ENCODE measurements at places on chromosomes 13 and 19.

DNA sequence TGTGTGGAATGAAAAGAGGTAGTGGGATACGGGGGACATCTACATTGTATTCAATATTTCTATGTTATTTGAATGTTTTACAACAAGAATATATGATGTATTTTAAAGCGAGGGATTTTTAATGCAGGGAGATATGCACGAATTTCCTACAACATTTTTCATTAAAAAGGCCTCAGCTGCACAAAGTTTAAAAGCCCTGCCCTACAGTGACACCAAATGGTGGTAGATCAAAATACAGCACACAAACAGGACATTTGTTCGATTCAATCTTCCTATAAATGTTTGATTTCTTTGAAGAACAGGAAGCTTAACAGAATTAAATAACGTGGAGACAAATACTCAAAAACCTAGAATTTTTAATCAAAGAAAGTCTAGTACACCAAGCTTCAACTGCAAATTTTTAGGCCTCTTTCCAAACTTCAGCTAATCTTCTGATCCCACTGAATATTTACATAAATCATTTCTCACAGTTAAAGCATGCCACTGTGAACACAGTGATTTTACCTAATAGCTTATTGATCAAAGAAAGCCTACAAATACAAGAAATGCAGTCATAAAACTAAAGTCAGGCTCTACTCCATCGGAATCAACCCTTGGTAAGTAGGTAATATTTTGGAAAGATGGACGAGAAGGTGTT, 257.2 kb downstream of the DIAPH3 start:
- no peak for DNase-seq

DNA sequence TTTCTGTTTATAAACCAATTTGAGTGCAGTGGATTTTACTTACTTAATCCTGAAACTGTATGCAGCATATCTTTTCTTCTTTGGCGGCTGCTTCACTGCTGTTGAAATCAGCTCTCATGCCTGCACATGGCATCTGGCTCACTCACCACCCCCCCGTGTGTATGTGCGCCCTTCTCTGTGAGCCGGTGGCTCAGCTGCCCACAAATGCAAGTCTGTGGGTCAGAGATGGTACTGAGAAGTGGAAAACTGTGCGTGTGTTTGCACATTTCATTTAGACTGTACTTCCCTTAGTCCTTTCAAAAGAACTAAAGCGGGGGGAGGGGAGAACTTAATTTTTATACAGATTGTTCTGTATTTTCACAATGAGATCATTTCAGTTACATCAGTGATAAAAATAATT, 307.6 kb downstream of the SHISA2 start:
- no peak for DNase-seq

DNA sequence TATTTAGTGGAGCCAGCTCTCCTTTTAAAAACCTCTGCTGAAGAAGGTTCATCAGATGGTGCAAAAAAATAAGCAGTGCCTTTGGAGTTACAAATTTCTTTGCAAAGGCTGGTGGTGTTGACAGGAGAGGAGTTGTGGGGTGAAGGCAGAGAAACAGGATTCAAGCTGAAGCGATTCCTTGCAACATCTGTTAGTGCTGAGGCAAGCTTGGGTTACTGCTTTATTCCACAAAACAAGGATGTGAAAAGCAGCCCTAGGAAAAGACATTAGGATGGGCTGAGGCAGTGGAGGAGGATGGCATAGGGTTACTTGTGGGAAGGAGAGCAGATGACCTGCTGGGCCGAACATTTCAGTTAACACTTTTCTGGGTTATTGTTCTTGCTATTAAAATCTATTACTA, 390.7 kb downstream of the DLEU7 start:
- DNase-seq: no peak

- no peak for DNase-seq
Observed at GRCh38 chr19:7194566-7194965, 99.6 kb downstream of the INSR start.

GRCh38 chr19:23395041-23395721, at the start of gene ZNF91:
TSS of gene ZNF91 (minus strand) at chr19:23395471. CDS start at chr19:23395354, 117 bp downstream.
- DNase-seq: peak; percentile 94

GRCh38 chr19:31312677-31313244, 36.5 kb downstream of the TSHZ3 start:
- no peak for DNase-seq

DNA sequence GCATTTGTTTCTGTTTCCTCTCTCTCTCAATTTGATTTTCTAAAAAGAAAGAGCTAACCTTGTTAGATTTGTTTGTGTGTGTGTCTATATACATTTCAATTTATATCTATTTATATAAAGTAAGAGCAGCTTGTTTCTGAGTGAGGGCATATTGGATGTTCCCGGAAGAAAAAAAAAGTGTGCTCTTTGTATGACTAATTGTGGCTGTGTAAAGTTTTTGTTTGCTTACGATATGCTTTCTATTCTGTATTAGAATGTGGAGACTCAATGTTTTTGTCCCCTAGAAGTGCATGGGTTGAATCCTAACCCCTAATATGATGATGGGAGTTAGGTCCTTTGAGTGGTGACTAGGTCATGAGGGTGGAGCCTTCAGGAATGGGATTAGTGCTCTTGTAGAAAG, 66.6 kb upstream of the C1QTNF9B start:
- no peak for DNase-seq

GRCh38 chr13:68588623-68589022, 1358.5 kb upstream of the PCDH9 start:
- no peak for DNase-seq

- DNase-seq: no peak
Observed at GRCh38 chr19:15291548-15292021, 40.8 kb downstream of the BRD4 start.

- DNase-seq: no peak
Observed at GRCh38 chr13:110414931-110415330, 107.8 kb downstream of the COL4A2 start.

GRCh38 chr13:48874165-48874564, 101.5 kb upstream of the FNDC3A start:
- DNase-seq: no peak

DNA sequence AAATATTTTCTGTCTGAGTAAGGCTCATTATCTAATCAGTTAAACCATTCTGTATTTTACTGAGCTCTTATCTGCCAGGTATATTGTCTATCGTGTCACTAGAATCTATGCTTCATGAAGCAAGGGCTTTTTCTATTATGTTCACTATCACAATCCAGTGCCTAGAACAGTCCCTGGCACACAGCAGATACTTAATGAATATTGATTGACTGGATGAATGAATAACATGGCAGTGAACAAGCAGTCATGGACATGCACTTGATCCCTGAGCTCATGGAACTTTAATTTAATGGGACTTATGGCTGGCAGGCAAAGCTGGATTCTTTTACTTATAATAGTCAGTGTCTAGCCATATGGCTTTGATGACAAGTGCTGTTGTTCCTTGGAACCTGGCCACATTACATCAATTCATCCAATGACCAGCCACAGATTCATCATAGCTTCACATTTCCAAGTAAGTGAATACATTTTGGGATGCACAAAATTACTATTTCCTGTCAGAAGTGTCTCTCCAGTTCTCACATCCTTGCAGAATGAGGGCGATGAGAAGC, 214.8 kb downstream of the COG6 start:
- DNase-seq: no peak

DNA sequence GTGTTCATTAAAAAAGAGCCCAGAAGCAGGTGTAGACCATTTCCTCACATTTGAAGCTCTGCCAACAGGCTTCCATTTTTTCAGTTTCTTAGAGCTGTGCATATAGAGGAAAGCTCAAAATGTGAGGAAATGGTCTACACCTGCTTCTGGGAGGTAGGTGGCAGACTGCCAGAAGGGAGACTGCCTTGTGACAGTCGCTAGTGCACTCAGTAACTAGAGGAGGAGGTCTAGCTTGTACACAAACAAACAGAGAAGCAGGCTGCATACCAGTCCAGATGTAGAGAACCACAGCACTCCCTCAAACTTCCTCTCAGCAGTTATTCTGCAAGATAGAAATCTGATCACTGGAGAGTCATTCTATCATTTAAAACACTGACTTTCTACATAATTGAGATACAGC, 800.2 kb downstream of the EFNB2 start:
- DNase-seq: no peak

- DNase-seq: no peak
Observed at GRCh38 chr19:19211499-19212420, at the start of gene NCAN. TSS of gene NCAN (plus strand) at chr19:19211958. CDS start at chr19:19216954, 4,996 bp downstream.

- peak; percentile 11 for DNase-seq
Observed at GRCh38 chr19:17135001-17135853, 59.6 kb downstream of the MYO9B start.

GRCh38 chr19:40688987-40689338, 1.5 kb downstream of the NUMBL start:
- DNase-seq: no peak

- DNase-seq: peak; percentile 30
Observed at GRCh38 chr19:29526730-29527499, 1.1 kb downstream of the VSTM2B start.

DNA sequence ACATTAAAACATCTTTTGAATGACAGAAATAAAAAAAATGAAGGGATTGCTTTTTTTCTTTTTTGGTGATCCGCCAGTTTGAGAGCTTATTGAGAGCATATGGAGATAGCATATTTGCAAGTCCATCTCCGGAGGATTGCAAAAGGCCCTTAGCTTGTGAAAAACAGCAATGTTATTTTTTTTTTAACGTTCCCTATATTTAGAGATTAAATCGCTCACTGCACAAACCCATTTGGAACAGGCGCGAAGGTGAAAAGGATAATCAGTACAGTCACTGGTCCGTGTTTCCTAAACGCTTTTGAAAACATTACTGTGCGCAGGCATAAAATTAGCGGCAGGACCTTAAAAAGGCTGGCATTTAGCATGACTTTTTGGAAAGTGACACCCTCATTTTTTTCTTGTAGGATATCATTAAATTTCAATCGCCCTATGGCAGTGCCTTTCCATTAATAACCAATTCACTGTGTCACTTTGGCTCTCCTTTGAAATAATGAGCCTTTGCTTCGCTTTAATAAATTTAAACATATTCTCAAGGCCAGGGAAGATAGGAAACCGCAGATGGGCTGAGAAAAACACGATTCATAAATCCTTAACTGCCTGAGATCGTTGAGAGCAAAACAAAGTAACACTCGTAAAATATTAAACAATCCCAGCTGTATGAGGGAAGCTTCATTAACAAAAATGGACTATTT, 342.2 kb downstream of the DACH1 start:
- no peak for DNase-seq

DNA sequence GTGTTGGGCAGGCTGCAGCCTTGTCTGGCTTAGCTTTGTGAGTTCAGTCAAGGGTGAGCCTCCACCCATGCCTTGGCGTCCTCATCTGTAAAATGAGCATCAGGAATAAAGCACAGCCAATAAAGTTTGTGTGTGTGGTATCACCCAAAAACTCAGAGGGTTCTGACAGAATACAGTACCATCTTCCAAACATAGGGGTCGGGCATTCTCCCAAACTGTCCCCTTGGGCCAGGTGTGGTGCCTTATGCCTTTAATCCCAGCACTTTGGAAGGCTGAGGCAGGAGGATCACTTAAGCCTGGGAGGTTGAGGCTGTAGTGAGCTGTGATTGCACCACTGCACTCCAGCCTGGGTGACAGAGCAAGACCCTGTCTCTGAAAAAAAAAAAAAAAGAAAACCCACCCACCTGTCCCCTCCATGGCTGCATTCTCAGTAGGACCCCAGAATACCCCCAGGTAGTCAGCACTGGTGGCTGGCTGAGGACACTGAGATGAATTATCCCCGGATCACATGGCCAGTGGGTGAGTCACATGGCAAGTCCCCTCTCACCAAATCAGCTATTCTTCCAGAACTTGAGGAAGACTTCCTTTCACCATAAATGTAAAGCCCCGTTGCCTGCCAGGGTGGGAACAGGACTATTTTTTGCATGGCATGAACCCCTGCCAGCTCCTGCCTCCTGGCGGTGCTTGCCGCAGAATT, 18.6 kb downstream of the POP4 start:
- DNase-seq: no peak

DNA sequence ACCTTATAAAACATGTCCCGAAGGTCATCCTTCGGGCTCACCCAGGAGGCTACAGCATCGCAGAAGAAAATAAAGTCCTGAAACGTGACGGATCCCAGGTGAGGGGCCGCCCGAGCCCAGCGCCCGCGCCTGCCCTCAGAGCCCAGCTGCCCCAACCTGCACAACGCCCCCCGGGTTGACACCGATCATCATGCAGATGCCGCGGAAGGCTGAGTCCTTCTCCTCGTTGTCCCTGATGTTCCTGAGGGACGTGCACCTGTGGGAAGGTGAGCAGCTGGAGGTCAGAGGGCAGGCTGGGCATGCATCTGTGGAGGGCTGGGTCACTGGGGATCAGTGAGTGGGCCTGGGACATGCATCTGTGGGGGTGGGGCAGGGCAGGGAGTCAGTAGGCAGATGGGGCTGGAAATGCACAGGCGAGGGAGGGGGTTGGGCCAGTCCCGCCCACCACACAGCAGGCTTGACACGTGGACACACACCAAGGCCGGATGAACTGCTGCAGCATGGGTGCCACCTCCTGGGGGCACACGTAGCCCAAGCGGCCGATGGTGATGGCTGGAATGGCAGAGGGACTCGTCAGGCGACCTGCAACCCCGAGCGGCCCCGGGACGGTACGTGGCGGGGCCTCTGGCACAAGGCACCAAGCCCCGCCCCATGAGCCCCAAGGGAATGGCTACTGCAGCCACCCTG, 5.3 kb upstream of the FBXW9 start:
- DNase-seq: no peak

- no peak for DNase-seq
Observed at GRCh38 chr13:40317980-40318327, 348.5 kb downstream of the FOXO1 start.

GRCh38 chr19:30653646-30654386, 281.6 kb downstream of the ZNF536 start:
- no peak for DNase-seq

- DNase-seq: no peak
Observed at GRCh38 chr19:4704317-4704673, 19.3 kb downstream of the DPP9 start.

- peak; percentile 98 for DNase-seq
Observed at GRCh38 chr19:5680437-5681368, at the start of the genes HSD11B1L and MICOS13. TSS of gene HSD11B1L (plus strand) at chr19:5681027. CDS start at chr19:5684833, 3,806 bp downstream. TSS of gene MICOS13 (minus strand) at chr19:5680516. CDS start at chr19:5680486, 30 bp downstream.

- DNase-seq: no peak
Observed at GRCh38 chr19:39199025-39199424, 2.3 kb downstream of the NCCRP1 start.

- DNase-seq: no peak
Observed at GRCh38 chr13:107458269-107458668, 757.1 kb downstream of the LIG4 start.

All from stimulated activated CD4-positive, alpha-beta T cell treated with anti-CD3 and anti-CD28 coated beads, Interleukin-1b, Interleukin-23, amount 100 ng/mL, for 48 hours (primary cell).